ENCODE measurements at places on chromosomes 1 and 21.

DNA sequence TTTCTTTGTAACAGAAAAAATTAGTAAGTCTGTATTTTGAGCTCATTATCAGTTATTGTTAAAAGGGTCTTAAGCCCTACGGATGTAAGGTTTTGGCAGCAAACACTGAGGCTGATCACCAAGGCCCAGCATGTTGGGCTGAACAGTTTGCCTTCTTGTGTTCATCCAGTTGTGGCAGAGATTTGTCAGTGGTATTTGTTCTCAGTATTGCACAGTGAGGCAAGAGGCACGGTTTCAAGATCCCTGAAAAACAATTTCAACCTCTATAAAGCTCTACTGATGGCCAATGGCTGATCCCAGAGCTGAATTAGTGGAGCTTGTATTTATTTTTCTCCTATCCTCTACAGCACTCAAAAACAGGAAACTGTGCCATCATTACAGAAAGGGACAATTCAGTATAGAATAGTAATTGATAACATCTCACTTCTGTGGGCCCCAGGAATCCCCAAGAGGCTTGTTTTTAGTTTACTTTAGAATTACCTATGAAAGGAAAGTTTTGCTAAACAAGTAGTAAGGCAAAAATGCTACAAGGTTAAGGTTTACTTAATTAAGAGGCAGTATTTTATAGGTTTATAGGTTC, 191.8 kb upstream of the RAB4A start:
- no peak for DNase-seq

DNA sequence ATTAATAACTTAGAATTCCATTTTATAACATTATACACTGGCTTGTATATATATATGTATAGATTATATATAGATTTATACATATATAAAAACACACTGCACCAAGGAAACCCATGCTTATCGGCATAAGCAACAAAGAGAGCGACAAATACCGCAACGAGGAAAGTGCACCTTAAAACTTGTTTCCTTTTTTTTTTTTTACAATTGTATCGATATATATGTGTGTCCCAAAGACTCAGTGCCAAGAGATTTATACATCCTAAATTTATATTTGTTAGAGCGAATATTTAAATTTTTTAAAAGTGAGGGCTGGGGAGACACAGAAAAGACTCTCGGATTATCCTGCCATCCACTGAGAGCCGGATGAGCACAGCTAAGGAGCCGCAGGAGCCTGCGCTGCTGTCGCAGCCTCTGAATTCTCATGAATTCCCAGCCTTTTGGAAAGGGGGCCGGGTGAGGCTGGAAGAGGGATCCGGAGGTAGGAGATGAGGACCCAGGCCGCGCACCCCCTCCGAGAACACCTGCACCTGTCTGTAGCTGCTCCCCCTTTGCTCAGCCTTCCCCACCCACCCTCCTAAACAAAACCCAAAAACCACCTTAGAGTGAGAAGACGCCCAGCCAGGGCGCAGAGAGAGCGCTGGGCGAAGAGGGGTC, 5.2 kb downstream of the DMRTA2 start:
- no peak for DNase-seq

- no peak for DNase-seq
These were observed 17.0 kb downstream of the IL10RB start for GRCh38 chr21:33283203-33283602.

- DNase-seq = no peak
These were observed 12.1 kb downstream of the ITSN1 start for GRCh38 chr21:33654412-33654811.

DNA sequence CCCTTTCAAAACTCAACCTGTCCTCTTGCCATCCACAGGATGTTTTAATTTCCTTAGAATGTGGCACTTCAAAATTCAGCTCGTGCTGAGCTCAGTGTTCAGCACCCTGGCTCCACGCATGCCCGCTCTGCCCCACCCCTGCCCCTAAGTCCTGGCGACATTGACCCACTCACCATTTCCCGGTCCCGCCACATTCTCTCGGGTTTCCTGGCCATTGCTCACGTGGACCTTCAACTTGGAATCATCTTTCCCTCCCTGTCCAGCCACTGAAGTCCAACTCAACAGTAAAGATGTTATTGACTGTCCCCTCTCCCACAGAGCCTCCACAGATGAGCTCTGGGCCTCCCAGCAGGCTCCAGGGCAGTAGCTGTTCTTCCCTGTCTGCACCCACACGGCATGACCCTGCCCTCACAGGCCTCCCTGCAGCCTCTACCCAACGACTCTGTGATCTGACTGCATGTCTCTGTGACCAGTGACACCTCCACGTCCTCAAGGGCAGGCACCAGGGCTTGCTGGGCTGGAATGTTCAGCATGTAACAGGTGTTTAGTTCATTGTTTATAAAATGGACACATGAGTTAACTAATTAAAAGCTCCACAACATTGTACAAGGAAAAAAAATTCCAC, 53.8 kb downstream of the ITPKB start:
- DNase-seq = no peak

GRCh38 chr21:34887725-34888568, 161.2 kb downstream of the RUNX1 start:
- peak; percentile 84 for DNase-seq

DNA sequence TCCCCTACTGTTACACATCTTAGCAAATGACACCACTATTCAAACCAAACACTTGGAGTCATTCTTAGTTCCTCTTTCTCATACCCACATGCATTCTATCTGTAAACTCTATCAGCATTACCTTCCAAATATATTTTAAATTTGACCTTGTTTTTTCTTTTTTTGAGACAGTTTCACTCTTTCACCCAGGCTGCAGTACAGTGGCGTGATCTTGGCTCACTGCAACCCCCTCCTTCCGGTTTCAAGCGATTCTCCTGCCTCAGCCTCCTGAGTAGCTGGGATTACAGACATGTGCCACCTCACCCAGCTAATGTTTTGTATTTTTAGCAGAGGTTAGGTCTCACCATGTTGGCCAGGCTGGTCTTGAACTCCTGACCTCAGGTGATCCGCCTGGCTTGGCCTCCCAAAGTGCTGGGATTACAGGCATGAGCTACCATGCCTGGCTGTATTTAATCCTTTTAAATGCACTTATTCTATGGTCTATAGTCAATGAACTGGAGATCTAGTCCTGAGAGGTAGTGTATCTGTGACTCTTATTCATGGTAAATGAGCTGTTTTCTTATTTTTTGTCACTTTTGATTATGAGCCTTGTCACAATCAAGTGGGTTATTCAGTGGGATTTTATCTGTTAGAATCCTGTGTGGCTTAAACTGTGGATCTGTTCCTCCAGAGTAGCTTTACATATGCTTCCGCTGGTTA, 73.1 kb downstream of the GATAD2B start:
- no peak for DNase-seq

DNA sequence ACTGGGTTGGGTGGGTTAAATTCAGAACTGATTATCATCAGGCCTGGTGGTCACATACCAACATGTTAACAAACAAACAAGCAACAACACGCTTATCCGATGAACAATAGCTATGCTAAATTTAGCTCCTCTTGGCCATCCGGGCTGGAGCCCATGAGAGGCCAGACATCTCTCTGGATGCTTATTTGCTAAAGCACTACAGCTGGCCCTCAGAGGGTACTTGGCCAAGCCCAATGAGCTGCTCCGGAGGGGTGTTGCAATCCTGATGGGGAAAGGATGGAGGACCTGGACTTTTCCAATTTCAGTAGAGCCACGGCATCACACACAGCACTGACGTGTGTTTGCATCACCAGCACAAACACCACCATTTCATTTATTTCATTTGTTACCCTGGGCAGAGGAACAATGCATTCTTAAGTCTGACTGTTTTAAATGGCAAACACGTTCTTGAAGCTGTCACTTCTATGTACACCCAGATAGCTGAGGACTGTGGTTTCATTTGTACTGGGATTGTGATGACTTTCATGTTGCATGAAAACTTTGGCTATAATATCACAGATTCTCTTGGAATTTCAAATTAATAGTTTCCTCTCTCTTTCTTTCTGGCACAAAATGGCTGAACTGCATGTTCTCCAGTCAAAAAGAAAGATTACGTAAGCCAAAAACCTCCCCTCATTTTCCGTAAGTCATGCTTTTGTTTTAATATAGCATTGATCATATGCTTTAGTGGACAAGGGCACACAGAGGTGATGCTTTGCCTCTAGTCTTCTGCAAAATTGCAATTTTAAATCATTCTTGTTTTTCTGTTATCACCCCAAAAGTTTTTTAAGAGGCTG, 359.8 kb upstream of the KAZN start:
- no peak for DNase-seq

GRCh38 chr1:234942879-234943506, 185.6 kb downstream of the TOMM20 start:
- no peak for DNase-seq

DNA sequence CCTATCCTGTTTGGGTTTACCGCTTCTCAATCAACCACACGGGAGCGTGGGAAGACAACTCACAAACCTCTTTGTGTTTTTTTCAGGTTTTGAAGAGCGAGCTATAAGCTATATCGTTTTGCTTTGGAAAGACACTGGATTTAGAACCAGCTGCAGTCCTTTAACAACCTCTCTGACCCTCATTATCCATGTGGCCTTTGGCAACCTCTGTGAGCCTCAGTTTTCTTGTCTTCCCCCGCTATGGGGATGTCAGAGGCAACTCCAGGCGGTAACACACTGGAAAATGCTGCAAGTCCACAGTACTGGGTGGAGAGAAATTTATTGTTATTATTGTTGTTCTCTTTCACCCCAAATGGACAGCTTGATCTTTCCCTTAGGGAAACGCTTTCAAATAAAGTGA, 100.0 kb downstream of the ETS2 start:
- DNase-seq = no peak

- no peak for DNase-seq
These were observed 90.8 kb upstream of the ERRFI1 start for GRCh38 chr1:8116894-8117264.

DNA sequence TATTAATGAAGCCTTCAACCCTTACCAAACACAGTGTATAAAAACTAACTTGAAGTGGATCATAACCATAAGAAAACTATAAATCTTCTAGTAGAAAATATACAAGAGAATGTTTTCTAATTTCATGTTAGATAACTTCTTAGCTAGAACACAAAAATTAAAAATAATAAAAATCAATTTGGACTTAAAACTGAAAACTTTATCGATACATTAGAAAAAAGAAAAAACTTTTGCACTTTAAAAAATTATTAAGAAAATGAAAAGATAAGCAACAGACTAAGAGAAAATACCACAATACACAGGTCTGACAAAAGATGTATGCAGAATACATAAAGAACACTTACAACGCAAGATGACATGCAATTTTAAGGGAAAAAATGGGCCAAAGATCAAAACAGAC, 8.7 kb downstream of the COP1 start:
- no peak for DNase-seq

GRCh38 chr1:23466423-23466989, 17.5 kb downstream of the ASAP3 start:
- DNase-seq = no peak

DNA sequence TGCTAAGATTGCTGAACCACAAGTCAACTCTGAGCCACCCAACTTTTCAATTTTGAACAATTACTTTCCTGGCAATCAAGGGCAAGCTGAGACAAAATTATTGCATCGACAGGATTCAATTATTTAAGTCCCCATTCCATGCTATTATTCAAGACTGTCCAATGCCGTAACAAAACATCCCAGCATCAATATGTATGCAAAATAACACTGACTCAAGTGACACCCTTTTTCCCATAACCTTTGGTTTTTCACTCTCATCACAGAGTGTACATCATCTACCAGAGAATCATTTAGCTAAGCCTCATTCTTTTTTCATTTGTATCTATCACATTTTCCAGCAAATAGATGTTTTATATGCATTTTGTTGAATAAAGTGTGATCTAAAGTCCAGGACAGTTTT, 54.6 kb downstream of the ERICH3 start:
- no peak for DNase-seq

- DNase-seq = no peak
These were observed 6.6 kb upstream of the ETV3L start for GRCh38 chr1:157105988-157106812.

- no peak for DNase-seq
These were observed 17.4 kb downstream of the KANK4 start for GRCh38 chr1:62301726-62302390.

DNA sequence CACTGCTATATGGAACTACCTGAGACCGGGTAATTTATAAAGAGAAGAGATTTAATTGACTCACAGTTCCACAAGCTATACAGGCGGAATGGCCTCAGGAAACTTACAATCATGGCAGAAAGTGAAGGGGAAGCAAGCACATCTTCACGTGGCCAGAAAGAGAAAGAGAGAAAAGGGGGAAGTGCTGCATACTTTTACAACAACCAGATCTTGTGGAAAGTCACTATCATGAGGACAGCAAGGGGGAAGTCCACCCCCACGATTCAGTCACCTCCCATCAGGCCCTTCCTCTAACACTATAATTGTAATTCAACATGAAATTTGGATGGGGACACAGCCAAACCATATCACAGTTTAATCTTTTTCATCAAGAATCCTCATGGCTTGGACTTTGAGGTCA, 339.2 kb upstream of the AJAP1 start:
- DNase-seq = no peak

DNA sequence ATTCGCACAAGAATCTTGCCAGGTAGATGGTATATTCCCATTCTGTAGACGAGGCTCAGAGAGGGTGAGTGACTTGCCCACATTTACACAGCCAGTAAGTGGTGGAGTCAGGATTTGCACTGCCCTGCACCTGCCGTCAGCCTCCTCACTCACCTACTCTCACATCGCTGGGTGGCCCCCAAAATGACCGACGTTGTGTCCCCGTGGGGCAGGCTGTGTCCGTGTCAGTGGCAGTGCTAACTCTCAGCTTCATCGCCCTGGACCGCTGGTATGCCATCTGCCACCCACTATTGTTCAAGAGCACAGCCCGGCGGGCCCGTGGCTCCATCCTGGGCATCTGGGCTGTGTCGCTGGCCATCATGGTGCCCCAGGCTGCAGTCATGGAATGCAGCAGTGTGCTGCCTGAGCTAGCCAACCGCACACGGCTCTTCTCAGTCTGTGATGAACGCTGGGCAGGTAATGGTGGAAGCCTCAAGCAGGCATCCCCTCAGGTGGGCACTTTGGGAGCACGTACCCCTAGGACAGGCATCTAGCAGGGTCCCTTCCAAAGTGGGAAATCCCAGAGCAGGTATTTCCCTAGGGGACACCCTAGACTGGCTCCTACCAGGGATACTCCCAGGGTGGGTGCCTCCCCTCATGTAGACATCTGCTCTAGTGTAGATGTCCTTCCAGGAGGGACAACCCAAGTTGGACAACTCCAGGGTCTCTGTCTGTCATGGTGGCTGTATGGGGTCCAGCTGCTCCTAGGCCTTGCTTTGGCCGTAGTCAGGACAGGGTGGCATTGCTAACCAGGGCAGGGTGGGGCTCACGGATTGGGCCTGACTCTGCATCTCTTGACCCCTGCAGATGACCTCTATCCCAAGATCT, 3.4 kb downstream of the HCRTR1 start:
- no peak for DNase-seq

GRCh38 chr1:210446479-210446878, 117.8 kb downstream of the HHAT start:
- DNase-seq = peak; percentile 68

GRCh38 chr1:209993061-209993830, 55.2 kb downstream of the SYT14 start:
- DNase-seq = no peak

DNA sequence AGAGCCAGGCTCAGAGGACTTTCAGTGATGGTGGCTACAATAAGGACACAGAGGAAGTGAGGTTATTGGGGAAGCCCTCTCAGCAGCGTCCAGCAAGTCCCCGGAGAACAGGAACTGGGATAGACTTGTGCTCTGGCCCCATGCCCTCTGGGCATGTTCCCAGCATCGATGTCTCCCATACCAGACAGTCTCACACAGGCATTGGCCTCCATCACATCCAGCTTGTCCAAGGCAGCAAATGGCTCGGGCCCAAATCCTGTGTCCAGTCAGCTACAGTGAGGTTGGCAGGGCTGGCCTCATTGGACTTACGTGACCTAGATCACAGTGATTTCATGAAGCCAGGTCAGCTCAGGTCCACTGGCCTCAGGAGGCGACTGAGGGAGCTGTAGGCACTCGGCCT, 19.6 kb upstream of the TMEM54 start:
- no peak for DNase-seq

Data from T-helper 22 cell (primary cell).